ENCODE measurements at places on chromosomes 11 and 22.

DNA sequence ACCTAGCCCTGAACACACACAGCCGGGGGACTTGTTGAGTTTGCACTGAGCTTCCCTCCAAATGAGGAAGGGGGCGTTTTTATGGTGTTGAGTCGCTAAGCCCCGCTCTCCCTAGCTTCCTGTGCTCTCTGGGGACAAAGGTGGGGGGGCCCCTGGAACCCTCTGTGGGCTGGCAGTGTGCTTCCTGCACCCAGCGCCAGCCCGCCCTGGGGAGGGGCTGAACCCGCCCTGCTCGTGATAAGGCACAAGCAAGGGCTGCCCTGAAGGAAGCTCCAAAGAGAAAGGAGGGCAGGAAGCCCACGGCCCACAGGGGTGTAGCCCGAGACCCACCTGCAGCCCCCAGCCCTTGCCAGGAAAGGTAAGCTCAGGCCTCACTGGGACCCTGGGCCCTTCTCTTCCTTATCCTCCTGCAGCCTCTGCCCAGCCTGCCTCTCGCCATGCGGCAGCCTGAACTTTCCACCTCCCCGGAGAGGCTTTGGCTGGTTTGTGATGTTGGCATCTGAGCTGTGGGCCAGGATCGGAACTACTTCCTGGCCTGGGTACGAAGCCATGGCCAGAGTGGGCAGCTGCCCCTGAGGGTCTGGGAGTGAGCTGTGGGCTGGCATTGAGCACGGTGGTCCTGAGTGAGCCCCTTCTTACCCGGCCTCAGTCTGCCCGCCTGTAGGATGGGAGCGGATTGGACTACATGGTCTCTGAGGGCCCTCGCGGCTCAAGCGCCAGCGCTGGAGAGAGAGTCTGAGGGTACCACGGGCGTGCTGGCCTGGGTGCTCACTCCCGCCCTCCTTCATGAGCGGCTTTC lies at the start of gene FERMT3:
FERMT3 (plus strand) TSS at position 265 of the 799 bp plus-strand sequence. CDS start 644 bp downstream, outside the sequence.
- DNase-seq, result peak; percentile 92

- DNase-seq, result no peak
Observed at GRCh38 chr11:66557733-66558326, 10.6 kb downstream of the CTSF start.

DNA sequence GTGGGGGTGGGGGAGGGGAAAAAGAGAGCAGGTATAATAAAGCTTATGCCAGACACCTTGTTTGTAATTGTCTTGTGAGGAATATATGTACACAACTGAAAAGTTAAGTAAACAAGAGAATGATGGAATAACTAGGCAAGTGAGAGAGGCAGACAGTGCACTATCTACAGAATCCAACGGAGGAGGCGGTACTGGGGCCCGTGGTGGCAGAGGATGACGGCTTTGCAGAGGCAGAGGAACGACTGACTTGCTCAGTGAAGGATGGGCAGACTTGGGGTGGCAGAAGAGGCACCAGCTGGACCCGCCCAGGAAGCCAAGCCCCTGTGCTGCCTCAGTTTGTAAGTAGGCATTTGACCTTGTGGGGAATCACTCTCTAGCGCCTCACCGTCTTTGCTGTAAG lies 297.6 kb downstream of the ST3GAL4 start:
- DNase-seq, result no peak

- DNase-seq, result no peak
Observed at GRCh38 chr11:128315933-128316332, 271.4 kb downstream of the ETS1 start.

DNA sequence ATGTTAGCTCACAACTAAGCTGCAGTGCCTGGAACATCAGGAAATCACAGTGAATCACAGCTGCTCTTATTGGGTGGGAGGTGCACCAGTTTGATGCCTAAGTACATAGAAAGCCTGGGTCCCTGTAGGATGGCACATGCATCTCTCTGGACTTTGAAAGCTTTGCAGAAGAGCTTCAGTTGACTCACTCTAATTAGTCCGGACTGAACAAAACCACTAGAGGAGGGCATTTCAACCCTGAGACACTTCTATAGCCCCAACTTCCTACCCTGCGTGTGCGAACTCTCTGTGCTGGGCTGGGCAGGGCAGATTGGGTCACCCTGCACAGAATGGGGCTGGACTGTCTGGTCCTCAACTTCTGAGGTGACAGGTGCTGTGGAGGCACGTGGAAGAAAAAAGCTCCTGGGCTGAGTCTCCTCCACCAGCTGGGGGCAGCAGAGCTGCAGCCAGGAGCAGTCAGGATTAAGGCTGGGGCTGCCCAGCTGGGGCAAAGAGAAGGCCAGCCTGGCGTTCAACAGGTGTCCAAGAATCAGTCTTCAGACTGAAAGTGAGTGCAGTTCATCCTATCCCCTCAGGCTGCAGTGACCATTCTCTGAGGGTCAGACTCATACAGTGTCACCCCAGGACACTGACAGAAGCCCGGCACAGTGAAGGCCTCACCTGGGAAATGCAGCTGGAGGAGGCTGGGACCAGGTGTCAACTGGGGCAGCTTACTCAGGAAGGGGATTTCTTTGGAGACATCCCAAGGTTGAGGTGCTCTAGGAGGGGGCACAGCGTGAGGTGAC lies 22.1 kb downstream of the GGTLC2 start:
- DNase-seq, result peak; percentile 36
